A172 (cell line): ENCODE measurements at places on chromosomes 4 and X. TPM values are rescaled to one million over a fixed set of nuclear protein-coding genes. Genes with fewer than 3 reads are reported as not detected.

The CDX4 gene
- not detected in 2 replicates for total RNA-seq

The CT45A8 gene
- not detected in 2 replicates for total RNA-seq

The AMTN gene
- total RNA-seq: 17.4 and 29.6 TPM in 2 replicates

The ITIH6 gene
- not detected in 2 replicates for total RNA-seq

The CHST7 gene
- 3.0 and 6.4 TPM in 2 replicates for total RNA-seq

The CLIC2 gene
- 2.6 and 4.8 TPM in 2 replicates for total RNA-seq

The ZNF630 gene
- total RNA-seq: 2.7 and 3.5 TPM in 2 replicates

The INTU gene
- 2.9 and 3.3 TPM in 2 replicates for total RNA-seq

The EMCN gene
- total RNA-seq: not detected in 2 replicates

The SLC38A5 gene
- 0.34 TPM in 1 of 2 replicates, not detected in the other for total RNA-seq

The PHEX gene
- total RNA-seq: 0.36 and 1.1 TPM in 2 replicates

The XAGE1A gene
- 1.0 TPM in 1 of 2 replicates, not detected in the other for total RNA-seq

The EDNRA gene
- 0.31 and 0.57 TPM in 2 replicates for total RNA-seq

The PLP1 gene
- not detected in 2 replicates for total RNA-seq

The UCP1 gene
- not detected in 2 replicates for total RNA-seq

The ARHGAP6 gene
- total RNA-seq: 0.28 and 0.38 TPM in 2 replicates

The RHOXF2 gene
- total RNA-seq: not detected in 2 replicates

The MAGEC1 gene
- not detected in 2 replicates for total RNA-seq

The FAM156A gene
- total RNA-seq: 18.9 and 23.0 TPM in 2 replicates
